ENCODE measurements at places on chromosomes 1 and 21.
A peak's percentile ranks its signal among the peaks of the same experiment; 100 is the strongest.

- DNase-seq = no peak
Observed at GRCh38 chr1:224450561-224451350, 16.2 kb upstream of the WDR26 start.

GRCh38 chr1:154582885-154583284 lies 15.3 kb downstream of the CHRNB2 start:
- no peak for DNase-seq

- DNase-seq = no peak
Observed at GRCh38 chr1:112026501-112026900, 37.0 kb upstream of the KCND3 start.

- no peak for DNase-seq
Observed at GRCh38 chr1:28580722-28581530, 11.1 kb upstream of the RAB42 start.

- no peak for DNase-seq
Observed at GRCh38 chr1:169052727-169053126, 53.8 kb upstream of the ATP1B1 start.

GRCh38 chr1:31764312-31765040 lies at the start of gene ADGRB2:
ADGRB2 (minus strand) TSS chr1:31764340; CDS start chr1:31757221, 7,119 bp downstream.
- DNase-seq = no peak

- no peak for DNase-seq
Observed at GRCh38 chr1:32496127-32496526, 31.3 kb downstream of the ZBTB8B start.

DNA sequence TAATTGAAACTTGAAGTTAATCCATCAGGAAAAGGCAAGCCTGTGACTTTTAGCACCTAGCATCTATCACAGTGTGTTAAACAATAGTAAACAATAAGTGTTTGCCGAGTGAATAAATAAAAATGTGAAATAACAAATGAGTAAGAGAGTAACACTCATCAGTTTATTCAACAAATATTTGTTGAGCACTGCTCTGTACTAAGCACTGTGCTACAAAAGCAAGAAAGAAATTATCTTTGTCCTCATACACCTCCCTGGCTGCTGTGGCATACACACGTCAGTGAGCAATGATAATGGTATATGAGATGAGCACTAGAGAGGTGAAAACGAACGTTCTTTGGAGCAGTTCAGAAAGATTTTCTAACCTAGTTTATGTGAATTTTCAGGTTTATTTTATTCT lies 295.0 kb upstream of the LRRC7 start:
- no peak for DNase-seq

DNA sequence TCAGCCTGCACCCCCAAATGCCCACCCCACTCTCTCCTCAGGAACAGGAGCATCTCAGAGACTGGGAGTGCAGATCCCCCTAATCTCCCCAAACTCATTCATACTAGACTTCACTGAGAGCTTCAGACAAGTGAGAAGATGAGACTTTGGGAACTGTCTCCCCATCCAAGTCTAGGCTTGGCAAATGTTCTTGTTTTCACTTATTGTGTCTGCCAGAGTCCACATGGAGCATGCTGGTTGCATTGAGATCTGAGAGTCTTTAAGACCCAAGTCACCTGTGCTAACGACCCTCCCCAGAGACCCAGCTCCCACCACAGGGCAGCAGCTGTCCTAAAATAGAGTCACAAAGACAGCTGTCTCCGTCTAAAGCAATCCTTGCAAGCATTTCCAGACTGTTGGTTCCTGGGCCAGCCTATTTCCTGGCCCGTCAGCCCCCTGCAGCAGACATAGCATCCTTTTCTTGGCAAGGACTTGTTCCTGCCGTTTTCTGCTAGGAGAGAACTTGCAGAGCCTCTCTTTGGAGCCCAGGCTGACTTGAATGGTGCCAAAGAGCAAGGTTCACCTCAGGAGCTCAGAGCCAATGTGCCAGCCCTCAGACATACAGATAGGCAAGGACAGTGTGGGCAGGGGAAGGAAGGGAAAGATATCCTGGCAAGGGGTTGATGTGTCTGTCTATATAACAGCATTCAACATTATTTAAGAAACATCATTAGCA lies 1.9 kb upstream of the CNTN2 start:
- no peak for DNase-seq

- no peak for DNase-seq
Observed at GRCh38 chr1:109959974-109960744, 24.4 kb upstream of the AHCYL1 start.

DNA sequence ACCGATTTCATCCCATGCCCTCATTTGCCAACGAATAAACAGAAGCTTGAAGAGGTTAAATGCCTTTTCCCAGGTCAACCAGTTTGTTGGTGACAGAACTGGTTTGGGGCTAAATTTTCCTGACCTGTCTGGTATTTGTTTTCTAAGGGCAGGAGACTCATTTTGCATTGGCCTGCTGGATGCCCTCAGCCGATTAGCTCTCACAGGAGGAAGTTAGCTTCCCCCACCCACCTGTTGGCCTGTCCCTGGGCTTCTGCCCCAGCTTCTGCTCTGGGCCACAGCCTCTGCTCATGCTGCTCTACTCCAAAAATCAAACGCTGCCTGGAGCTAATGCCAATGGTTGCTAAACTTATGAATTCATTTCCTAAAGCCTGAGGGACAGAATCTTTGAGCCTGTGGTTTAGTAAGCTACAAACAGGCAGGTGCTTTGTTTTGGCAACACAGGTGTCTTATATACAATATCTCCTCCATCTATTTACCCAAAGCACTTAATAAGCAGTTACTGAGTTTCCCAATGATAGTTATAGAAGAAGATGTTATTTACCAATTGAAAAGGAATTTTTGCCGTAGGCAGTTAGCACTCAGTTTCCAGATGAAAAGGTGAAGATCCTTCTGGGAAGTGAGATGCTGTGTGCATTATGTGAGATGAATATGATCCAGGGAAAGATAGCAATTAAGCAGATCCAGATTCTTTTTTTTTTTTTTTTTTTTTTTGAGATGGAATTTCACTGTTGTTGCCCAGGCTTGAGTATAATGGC lies 82.3 kb downstream of the TM2D1 start:
- DNase-seq = no peak

GRCh38 chr21:42983103-42983502 lies 8.7 kb downstream of the PKNOX1 start:
- DNase-seq = no peak

DNA sequence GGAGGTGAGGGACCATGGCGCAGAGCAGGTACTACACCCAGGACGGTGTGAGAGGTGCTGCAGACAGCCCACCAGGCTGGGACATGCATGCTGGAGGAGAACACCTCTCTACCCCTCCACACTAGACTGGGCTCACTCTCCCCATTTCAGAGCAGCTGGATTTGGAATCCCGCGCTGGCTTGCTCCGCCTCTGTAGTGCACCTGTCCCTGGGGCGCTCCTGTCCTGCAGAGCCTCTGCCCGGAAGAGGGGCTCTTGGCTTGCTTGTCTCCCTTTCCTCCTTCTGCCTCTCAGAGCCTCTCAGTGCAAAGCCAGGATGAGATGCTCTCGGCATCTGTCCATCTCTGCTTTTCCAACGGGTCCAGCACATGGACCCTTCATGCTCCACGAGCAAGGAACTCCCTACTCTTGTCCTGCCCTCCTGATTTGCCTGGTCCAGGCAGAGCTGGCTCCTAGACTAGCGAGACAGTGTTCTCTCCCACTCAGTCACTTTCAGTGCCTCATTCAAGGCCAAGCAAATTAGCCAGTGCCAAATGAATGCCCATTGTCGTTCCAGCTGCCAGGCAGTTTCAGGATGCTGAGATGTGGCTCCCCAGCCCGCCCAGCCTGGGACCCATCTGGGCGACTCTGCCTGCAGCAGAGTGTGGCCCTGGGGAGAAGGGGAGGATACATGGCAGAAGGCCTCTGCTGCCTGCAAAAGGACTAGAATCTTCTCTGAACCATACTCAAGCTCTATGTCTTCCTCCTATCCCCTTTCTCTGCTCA lies 33.7 kb downstream of the CDCA8 start:
- DNase-seq = no peak

GRCh38 chr1:18182398-18183160 lies 75.0 kb downstream of the IGSF21 start:
- DNase-seq = no peak

DNA sequence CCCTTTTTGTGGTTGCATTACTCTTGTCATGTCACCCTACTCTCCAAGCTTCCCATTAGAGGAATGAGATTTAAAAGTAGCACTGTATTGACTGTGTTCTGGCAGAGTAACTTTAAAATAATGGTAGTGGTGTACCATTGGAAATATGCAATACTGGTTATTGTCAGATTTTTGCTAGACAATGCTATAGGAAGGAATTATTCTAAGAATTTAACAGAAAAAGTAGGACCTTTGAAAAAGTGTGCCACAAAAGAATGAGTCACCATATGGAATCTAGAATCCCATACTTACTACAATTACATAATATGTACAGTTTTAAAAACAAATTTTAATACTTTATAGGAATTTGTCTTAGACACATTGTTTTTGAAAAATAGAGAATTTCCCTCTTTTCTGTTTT lies 13.8 kb downstream of the MIER1 start:
- no peak for DNase-seq

GRCh38 chr1:33280091-33280661 lies 23.9 kb downstream of the ZNF362 start:
- peak; percentile 57 for DNase-seq

DNA sequence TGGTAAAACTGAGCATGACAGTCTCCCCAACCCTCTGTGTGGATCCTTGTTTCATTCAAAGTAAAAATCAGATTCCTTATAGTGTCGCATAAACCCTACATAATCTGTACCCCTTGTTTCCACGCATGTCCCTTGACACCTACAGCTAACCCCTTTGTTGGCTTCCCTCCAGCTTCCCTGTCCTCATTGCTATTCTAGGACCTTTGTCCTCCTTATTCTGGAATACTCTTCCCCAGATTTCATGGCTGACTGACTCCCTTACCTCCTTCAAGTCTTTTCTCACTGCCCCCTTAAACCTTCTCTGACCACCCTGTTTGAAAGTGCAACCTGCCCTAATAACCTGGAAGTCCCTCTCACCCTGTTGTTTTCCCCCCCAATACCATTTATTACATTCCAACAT lies 4.0 kb downstream of the RNF11 start:
- DNase-seq = no peak

DNA sequence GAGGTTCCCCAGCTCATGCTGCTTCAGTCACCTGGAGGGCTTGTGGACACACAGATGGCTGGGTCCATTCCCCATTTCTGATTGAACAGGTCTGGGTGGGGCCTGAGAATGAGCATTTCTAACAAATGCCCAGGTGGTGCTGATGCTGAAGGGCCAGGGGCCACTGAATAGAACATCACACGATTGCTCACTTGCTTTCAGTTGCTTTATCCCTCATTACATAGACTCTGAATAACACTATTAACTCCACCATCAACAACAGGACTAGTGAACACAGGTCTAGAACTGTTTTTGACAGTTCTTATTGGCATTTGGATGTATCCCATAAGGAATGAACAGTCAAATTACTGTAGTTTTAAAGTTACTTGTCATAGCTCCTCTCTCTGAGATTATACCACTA lies 12.1 kb downstream of the TRAPPC10 start:
- no peak for DNase-seq

GRCh38 chr1:202238914-202239313 lies 45.3 kb downstream of the LGR6 start:
- DNase-seq = peak; percentile 35

DNA sequence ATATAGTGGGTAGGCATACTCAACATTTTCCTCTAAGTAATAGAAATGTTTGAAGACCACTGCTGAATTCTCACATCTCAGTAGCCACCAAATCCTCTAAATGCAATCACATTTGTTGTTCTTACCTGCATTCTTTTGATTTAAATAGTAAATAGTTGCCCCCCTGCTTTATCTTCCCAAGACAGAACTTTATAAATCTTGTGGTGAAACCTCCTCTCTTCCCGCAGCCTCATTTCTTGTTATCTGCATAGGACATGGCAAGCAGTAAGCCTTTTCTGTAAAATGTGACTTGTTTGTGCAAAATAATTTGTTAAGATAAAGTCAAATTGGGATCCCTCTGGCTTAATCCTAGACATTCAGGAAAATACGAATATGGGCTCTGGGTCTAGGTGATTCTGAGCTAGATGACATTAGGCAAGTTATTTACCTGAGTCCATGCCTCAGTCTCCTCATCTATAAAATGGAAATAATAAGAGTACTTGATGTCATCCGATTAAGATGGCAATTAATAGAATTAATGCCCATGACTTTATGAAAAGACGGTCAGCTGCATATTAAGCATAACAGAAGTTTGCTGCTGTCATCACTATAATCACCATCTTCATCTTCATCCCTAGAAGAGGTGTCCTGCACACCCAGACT lies 77.7 kb downstream of the LRRC8C start:
- no peak for DNase-seq

DNA sequence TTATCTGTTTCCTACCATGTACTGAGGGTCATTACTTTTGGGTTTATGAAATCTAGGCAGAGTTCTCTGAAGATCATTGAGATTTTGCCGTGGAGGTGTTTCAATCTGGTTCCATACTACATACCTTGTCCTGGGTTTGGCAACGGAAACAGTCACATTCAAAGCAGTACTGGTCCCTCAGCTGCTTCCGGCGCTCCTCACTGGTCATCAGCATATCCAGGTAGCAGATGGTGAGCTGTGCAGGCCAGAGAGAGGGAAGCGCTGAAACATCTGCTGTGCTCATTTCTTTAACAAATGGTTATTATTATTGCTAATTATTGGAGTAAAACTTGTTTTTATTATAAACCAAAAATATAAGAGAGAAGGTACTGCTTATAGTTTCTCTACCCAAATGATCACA lies 591.7 kb downstream of the SMYD3 start:
- no peak for DNase-seq

DNA sequence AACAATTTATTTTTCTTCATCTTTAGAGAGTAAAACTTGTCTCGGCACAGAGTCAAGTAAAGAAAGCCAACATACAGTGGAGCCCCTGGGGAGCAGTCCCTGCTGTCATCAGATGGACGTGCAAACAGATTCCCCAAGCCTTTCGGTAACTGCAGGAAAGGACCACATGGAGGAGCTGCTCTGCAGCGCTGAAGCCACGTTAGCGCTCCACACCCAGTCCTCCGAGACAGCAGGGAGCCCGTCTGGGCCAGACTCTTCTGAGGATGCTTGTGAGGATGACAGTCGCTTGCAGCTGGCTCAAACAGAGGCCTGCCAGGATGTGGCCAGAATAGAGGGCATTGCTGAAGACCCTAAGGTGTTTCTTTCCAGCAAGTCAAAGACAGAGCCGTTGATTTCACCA lies 77.1 kb upstream of the SCCPDH start:
- DNase-seq = no peak

GRCh38 chr21:39454949-39455668 lies 3.3 kb downstream of the SH3BGR start:
- DNase-seq = no peak

DNA sequence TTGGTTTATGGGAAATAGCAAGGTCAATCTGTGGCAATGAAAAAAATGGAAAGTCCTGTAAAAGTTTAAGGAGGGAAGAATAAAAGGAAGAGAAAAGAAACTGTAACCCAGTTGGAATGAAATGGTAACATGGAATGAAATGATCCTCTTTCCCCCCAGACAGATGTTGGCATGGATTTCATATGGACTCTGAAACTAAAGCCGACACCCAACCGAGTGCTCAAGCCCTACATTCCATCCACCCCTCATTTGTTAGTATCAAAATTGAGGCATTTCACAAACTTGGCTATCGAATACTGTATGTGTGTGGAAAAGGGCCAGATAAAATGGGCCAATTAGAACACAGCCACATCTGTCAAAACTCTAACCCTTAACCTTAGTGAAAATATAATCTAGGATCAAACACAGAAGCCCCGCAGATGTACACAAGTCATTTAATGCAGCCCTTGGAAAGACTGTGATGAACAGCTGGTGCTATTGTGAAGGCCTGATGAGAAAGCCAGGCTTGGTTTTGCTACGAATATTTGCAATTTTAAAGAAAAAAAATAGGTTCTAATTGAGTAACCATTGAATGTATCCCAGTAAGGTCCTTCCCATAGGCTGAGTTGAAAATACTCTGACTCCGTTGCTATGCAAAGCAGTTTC lies 72.6 kb upstream of the RGL1 start:
- no peak for DNase-seq

Measured in RWPE2 (cell line).